ENCODE measurements at places on chromosomes 16 and 17. TPM values are rescaled to one million over a fixed set of nuclear protein-coding genes. Genes with fewer than 3 reads are reported as not detected.

DNA sequence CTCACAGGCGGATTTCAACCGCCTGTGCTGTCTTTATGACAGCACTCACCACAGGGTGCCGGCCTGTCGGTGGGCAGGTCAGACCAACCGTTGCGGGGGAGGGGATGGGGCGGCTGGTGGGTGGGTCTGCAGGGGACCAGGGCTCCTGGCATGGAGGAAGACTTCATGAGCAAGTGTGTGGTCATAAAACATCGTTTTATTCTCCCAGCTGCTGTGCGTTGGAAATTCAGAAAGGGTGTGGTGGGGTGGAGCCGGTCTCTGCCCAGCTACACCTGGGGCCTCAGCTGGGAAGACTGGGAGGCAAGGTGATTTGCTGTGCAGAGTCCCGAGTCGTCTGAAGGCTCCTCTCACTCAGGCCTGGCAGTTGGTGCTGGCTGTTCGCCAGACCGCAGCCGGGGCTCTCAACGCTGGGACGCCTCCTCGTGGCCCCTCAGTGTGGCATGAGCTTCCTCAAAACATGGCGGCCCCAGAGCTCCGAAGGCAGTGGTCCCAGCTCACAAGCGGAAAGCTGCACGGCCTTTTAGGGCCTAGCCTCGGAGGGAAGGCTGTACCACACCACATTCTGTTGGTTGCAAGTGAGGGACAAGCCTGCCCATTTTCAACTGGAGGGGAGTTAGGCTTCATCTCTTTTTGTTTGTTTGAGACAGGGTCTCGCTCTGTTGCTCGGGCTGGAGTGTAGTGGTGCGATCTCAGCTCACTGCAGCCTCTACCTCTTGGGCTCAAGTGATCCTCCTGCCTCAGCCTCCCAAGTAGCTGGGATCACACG is 45.8 kb upstream of the GSE1 start:
- no peak for DNase-seq

The CYB561 gene
- 3.1 TPM for total RNA-seq

GRCh38 chr17:28860363-28860808 is 5.6 kb downstream of the ERAL1 start:
- DNase-seq: no peak

- peak; percentile 83 for DNase-seq
Measured at GRCh38 chr17:79810130-79811010, 13.5 kb upstream of the CBX8 start.

- DNase-seq: no peak
Measured at GRCh38 chr16:18829251-18829650, 27.9 kb upstream of the ARL6IP1 start.

- no peak for DNase-seq
Measured at GRCh38 chr16:72961863-72962262, 86.1 kb downstream of the ZFHX3 start.

The PLK1 gene
- total RNA-seq: 97.4 TPM

DNA sequence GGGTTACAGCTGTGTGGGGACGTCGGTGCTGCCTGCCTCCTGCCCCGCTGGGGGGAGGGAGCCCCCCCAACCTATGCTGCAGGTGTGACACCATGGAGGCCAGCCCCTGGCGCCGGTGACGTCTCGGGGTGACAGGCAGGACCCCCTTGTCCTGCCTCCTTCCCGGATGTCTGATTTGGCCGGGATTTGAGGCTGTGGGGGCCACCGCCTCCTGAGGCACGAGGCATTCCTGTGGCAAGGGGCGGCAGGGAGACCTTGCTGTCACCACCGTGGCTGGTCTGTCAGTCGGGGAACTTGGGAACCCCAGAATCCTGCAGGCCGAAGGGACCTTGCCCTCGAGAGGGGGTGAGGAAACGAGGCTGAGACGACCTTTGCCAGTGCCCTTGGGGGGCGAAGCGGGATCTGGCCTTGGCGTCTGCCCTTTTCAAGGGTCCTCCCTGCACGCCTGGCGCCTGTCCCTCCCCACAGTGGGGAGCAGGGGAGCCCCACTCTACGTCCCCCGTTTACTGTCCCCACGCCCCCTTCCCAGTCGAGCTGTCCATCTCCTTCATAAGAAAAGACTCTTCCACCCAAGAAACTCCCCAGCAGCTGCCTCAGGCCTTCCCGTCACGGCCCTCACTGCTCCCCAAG is 74.4 kb downstream of the METRNL start:
- DNase-seq: no peak

- no peak for DNase-seq
Measured at GRCh38 chr16:23088018-23088417, 61.2 kb downstream of the USP31 start.

- DNase-seq: no peak
Measured at GRCh38 chr17:60539807-60540206, 13.8 kb upstream of the APPBP2 start.

DNA sequence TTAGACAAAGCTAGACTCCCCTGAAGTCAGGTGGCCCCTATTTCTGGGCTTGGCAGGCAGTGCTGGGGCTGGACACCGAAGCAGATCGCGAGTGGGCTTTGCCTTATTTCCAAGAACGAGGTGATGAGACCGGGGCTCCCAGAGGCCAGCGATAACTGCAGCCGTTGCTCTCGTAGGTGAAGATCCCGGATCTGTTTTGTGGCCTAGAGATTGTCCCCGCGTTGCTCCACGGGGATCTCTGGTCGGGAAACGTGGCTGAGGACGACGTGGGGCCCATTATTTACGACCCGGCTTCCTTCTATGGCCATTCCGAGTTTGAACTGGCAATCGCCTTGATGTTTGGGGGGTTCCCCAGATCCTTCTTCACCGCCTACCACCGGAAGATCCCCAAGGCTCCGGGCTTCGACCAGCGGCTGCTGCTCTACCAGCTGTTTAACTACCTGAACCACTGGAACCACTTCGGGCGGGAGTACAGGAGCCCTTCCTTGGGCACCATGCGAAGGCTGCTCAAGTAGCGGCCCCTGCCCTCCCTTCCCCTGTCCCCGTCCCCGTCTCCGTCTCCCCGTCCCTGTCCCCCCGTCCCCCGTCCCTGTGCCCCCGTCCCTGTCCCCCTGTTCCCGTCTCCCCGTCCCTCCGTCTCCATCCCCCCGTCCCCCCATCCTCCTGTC is 1.5 kb upstream of the TBCD start:
- no peak for DNase-seq

DNA sequence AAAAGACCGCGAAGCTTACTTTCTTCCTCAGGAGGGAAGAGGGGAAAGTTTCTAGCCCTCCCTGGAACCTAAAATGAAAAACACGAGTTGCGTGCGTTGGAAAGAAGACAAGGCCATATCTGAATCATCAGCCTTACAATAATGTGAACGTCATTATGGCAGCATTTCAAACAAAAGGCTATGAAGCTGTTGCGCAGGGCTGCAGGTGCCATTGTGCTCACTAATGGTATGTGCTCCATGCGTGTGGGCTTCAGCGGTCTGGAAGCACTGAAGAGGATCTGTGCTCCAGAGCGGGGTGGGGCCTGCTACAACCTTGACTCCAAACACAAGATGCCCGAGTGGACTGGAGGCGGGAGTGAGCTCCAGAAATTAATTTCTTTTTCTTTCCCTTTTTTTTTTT is 12.1 kb upstream of the CYB5B start:
- DNase-seq: no peak

DNA sequence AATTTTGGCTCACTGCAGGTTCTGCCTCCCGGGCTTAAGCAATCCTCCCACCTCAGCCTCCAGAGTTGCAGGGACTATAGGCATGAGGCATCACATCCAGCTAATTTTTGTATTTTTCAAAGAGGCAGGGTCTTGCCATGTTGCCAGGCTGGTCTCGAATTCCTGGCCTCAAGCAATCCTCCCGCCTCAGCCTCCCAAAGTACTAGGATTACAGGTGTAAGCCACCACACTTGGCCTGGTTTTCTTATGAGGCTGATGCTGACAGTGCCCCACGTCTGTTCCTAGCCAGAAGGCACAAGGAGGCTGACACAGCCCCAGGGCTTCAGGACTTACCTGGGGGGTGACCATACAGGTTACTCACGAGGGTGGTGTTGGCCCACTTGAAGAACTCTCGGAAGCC is 33.9 kb upstream of the GCSH start:
- DNase-seq: no peak

DNA sequence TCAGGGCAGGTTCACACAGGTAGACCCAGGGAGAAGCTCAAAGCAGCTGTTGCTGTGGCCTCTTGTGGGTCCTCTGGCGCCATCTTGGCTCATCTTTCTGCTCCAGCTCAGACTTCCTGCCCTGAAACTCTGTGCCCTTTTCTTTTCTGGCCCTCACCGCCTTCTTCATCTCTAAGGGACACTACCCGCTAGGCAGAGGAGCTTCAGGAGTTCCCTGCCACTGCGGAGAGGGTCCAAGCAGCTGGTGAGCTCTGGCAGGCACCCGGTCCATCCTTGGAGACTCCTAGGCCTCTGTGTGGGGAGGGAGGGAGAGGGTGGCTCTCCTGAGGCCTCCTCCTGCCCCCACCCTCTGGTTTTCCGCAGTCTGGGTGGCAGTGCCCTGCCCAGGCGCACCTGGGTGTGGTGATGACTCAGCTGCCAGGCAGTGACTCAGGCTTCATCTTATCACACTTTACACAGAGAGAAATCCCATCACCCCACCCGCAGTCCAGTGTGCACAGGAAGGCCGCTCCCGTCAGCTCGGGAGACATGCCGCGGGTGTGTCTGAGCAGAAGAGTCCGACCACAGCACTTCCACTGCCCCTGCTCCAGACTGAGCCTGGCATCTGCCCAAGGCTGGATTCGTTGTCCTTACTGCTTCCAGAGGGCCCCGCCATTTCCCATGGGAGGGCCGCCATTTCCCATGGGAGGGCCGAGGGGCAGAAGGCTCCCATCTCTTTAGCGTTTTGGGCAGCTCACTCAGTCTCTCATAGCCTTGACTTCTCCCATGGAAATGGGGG is 7.3 kb downstream of the NT5C start:
- DNase-seq: peak; percentile 48

- DNase-seq: no peak
Measured at GRCh38 chr17:28427371-28427770, 21.4 kb upstream of the SLC46A1 start.

The NHERF2 gene
- 15.8 TPM for total RNA-seq

All from HepG2 (cell line).